ENCODE measurements at places on chromosomes 2 and 18.

- no peak for DNase-seq
Measured at GRCh38 chr2:102000012-102000411, 8.3 kb downstream of the IL1R2 start.

GRCh38 chr2:219331560-219332213, 857 bp downstream of the RESP18 start:
- DNase-seq = no peak

DNA sequence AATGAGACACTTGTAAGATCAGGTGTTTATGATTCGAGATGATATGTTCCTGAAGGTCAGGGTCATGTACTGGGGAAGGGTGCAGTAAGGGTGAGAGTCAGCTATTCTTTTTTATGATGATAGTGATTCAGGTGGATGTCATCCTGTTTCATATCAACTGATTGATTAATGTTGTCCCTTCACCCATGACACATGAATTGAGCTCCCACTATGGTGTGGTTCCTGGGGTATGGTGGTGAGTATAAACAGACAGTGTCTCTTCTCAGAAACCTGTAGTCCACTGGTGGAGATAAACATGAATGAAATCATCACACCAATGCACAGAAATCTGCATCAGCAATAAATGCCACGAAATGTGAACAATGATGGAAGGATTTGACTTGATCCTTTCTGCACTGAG, 37.4 kb upstream of the PAX8 start:
- no peak for DNase-seq

- no peak for DNase-seq
Measured at GRCh38 chr2:141703501-141703900, 427.3 kb downstream of the LRP1B start.

- no peak for DNase-seq
Measured at GRCh38 chr2:120641366-120641771, 94.3 kb upstream of the GLI2 start.
